H7 (cell line): ENCODE measurements at places on chromosomes 1 and 21. TPM values are rescaled to one million over a fixed set of nuclear protein-coding genes. Genes with fewer than 3 reads are reported as not detected.

GRCh38 chr1:13700521-13701270, 708 bp downstream of the PRDM2 start:
- peak; percentile 35 for DNase-seq

The CSTB gene
- total RNA-seq: 28.5 and 29.6 TPM in 2 replicates

The ZNF678 gene
- 21.9 and 37.8 TPM in 2 replicates for total RNA-seq

The C1orf74 gene
- 5.9 and 6.1 TPM in 2 replicates for total RNA-seq

The PROK1 gene
- not detected in 2 replicates for total RNA-seq

DNA sequence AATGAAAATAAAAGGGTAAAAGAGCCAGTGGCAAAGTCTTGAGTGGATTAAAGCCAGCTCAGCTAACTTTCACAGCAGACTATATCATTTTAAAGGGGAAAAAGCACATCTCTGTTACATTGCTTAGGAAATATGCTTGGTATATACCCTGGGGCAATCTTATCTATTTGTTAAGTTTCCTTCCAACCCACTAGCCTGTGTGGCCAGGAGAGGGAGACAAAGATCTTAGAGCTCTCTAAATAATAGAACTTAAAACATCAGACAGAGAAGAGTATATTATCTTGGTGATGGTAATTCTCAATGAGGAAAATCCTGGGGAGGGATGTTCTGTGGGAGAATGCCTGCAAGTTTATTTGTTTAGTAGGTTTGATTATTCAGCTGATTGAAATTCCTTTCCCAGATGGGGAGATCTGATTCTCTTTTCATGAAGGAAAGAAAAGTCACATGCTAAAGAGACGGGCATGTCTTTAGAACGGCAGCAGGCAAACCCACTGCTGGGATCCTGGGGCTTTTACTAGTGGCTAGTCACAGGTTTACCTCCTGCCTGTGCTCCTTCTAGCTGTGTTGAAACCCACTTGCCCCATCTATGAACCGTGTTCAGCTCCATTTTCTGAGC, 3.6 kb downstream of the KCNE2 start:
- DNase-seq: no peak

DNA sequence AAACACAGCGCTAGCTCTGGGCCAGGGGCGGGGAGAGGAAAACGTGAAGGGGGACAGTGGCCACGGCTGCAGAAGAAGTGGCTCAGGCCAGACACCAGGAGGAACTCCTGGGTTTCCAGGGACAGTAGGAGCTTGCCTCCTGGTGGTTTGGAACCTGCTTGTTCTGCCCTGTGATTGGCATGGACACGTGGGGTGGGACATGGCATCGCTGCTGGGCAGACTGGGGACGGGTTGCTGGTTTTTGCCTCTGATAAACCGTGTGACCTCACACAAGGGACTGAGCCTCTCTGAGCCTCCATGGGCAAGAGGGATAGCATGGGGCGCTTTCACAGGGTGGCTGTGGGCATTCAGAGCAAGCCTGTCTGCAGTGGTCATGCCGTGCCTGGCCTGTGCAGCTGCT, 7.5 kb upstream of the PLCH2 start:
- DNase-seq: peak; percentile 67

DNA sequence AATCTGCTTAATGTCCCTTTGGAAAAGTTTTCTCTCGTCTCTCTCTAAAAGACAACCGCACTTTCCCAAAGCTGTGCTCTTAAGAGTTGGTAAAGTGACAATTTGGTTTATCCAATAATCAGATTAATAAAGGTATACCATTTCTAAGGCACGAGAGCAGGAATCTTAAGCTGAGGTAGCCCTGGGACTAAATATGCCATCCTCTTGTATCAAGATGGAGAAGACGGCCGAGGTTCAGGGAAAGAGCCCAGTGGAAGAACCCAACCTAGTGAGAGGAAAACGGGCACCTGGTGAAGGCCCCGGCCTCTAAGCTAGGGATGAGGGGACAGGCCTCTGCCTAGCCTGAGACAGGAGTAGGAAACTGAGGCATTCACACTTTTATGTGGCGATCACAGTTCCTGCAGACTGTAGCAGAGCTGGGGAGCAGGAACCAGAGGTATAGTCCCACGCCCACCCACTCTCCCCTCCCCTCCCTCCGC, 334 bp upstream of the SARS1 start:
- DNase-seq: no peak

DNA sequence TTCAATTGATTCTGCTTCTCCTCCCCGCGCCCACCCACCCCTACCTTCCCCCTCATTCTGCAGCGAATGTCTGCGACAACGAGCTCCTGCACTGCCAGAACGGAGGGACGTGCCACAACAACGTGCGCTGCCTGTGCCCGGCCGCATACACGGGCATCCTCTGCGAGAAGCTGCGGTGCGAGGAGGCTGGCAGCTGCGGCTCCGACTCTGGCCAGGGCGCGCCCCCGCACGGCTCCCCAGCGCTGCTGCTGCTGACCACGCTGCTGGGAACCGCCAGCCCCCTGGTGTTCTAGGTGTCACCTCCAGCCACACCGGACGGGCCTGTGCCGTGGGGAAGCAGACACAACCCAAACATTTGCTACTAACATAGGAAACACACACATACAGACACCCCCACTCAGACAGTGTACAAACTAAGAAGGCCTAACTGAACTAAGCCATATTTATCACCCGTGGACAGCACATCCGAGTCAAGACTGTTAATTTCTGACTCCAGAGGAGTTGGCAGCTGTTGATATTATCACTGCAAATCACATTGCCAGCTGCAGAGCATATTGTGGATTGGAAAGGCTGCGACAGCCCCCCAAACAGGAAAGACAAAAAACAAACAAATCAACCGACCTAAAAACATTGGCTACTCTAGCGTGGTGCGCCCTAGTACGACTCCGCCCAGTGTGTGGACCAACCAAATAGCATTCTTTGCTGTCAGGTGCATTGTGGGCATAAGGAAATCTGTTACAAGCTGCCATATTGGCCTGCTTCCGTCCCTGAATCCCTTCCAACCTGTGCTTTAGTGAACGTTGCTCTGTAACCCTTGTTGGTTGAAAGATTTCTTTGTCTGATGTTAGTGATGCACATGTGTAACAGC, 339.9 kb downstream of the NTNG1 start:
- DNase-seq: no peak

GRCh38 chr21:30689822-30690221, 28.8 kb downstream of the KRTAP21-3 start:
- peak; percentile 1 for DNase-seq

The NCMAP gene
- total RNA-seq: 0.10 and 0.11 TPM in 2 replicates

The OR10Z1 gene
- total RNA-seq: not detected in 2 replicates

DNA sequence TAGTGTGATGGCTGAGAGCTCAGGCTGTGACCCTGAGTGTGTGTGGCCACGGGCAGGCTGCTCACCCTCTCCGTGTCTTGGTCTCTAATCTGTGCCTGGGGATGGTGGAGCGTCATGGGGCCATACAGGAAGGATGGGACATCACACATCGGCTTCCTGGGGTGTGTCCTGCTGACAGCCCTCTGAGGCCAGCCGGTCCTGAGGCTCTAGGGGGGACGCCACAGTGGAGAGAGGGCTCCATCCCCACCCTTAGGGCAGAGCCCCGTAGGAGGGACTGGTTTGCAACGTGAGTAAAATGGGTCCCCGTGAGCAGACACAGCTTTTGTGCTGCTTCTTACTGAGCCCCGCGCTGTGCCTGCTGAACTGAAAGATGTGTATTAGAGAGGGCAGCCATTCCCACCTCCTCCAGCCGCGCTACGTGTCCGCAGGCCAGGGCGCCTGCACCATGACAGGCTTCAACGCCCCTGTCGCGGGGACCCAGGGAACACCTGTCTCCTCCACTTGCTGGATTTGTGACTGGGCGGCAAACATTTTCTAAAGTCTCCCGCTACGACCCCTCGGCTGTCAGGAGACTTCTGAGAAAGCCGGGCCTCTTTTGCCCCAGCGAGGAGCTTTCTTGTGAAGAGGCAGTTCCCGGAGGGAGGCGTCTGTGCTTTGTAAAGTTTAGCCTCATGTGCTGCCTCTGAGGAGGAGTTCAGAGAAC, 8.1 kb downstream of the COL18A1 start:
- no peak for DNase-seq

DNA sequence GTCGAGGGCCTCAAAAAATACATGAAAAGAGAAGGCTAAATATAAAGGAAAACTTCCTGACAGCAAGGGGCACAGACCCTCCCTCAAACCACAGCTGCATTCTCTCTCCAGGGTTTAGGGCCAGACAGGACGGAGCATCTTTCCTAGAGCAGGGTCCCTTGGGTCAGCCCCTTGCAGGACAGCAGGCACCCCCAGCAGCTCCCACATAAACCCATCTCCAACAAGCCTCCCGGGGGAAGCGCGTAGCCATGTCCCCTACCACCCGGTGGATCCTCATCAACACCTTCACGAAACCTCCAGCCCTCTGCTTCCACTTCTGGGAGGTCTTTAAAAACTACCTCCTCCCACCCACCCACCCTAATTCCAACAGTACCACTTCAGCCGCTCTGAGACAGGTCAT, 59.5 kb downstream of the CD46 start:
- DNase-seq: peak; percentile 13

- DNase-seq: peak; percentile 62
These were observed 726.5 kb downstream of the PTPRU start for GRCh38 chr1:29962831-29963247.

The SPRR2F gene
- total RNA-seq: not detected in 2 replicates

DNA sequence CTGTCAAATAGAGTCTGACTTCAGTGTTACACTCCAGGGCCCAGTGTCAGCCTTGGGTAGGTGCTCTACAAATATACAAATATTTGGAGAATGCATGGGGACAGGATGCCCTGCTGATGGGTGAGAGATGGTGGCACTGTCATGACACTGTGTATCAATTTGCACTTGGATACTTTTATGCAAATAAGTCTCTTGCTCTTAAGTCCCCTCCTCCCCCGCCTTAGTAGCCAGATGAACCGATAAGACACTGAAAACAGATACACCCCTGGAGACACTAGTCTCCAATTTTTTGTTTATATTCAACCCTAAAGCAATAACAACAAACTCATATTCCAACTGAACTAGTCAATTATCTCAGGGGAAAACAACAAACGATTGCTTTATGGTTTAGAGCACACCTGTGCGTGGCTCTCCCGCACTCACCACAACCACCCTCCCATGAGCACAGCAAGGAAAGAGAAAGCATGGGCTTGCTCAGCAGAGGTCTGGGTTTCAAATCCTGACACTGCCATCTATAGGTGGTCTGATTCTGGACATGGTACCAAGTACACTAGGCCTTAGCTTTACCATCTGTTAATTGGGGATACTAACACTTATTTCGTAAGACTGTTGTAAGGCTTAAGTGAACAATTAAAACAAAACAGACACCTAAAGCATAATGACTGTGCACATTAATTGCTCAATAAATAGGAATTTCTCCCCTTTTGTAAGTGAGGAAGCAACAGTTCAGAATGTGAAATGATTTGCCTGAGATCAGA, 50.3 kb downstream of the HIVEP3 start:
- DNase-seq: no peak

DNA sequence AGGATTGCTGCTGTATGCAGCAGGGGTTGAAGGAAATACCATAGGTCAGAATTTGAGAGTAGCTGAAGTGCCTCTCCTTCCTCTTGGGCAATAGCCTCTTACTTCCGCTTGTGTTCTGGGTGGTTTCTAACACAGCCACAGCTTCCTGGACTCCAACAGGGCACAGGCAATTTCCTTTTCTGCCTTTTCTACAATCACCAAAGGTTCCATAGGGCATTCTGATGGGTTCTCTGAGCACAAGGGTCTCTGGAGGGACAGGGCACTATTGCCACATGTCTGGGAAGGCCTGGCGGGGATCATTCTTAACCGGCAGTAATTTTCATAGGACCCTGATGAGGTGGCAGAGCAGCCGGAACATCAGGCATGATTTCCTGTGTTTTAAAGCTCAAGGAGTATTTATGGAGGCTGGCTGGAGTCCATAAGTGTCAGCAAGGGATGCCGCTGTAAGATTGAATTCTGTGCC, 5.5 kb upstream of the AGTRAP start:
- no peak for DNase-seq

The KLF17 gene
- total RNA-seq: not detected in 2 replicates

- DNase-seq: no peak
These were observed 20.7 kb upstream of the TRIM45 start for GRCh38 chr1:117142200-117142599.

GRCh38 chr1:3865606-3866160, 8.4 kb downstream of the DFFB start:
- no peak for DNase-seq

DNA sequence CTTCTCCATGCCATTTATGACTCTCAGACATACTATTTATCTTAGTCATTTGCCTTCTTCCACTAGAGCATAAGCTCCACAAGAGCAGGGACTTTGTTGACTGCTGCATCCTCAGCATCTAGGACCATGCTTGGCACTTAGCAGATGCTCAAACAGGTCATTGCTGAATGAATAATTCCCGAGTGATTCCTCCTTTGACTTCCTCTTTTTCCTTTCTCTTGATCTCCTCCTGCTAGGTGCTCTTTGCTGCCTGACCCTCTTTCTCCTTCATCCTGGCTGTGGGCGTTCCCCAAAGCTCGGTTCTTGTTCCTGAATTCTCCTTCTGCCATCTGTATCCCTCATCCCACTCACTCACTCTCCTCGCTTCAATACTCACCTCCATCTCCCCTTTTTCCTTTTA, 23.5 kb downstream of the SYT6 start:
- no peak for DNase-seq
